ENCODE measurements at places on chromosomes 2 and 18.

GRCh38 chr18:9400197-9400596 lies 65.6 kb downstream of the TWSG1 start:
- DNase-seq, result no peak

GRCh38 chr2:176126929-176127773 lies 2.4 kb upstream of the HOXD8 start:
- peak; percentile 93 for DNase-seq

GRCh38 chr2:4673025-4673489 lies 969.7 kb downstream of the DCDC2C start:
- no peak for DNase-seq

DNA sequence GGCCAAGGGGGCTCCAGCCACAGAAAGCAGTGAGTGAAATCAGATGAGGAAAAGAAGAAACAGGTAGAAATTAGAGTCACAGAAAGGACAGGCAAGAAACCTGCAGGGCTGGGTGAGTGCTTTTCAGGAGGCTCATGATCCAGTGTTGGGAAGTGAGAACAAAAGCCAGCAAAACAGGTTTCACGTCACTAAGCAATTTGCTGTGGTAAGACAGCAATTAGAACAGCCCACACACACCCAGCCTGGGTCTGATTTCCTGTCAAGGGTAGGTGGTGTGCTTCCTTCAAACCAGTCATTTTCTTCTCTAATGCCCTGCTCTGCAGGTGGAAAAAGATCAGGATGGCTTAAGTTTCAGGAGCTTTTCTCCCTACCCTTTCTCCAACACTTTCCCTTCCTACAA lies 52.9 kb upstream of the XDH start:
- DNase-seq, result peak; percentile 2

- DNase-seq, result no peak
These were observed 111.7 kb downstream of the PIEZO2 start for GRCh38 chr18:11037533-11038240.

GRCh38 chr2:71607151-71607889 lies 154.0 kb downstream of the DYSF start:
- no peak for DNase-seq

- DNase-seq, result no peak
These were observed 81.6 kb downstream of the LRRFIP1 start for GRCh38 chr2:237708961-237709360.

GRCh38 chr2:215370112-215370965 lies 58.5 kb downstream of the ATIC start:
- DNase-seq, result no peak

DNA sequence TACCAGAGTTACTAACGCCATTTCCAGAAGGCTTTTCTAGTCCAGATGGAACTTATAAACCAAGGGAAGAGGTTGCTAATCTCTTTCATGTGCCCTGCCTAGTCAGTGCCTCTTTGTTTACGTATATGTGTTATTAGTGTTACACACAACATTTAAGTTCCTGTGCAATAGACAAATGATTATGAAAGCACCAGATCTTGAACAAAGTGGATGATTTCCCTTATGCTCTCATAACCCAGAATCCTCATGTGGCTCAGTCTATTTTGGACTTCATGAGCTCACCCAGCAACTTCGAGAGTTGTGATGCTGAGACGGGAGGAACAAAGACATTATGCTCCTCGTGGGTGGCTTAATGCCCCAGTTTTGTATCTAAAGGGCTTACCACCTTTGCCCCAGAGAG lies 214.4 kb upstream of the SP5 start:
- no peak for DNase-seq

- DNase-seq, result peak; percentile 60
These were observed 82.3 kb downstream of the STPG4 start for GRCh38 chr2:47072728-47073191.

DNA sequence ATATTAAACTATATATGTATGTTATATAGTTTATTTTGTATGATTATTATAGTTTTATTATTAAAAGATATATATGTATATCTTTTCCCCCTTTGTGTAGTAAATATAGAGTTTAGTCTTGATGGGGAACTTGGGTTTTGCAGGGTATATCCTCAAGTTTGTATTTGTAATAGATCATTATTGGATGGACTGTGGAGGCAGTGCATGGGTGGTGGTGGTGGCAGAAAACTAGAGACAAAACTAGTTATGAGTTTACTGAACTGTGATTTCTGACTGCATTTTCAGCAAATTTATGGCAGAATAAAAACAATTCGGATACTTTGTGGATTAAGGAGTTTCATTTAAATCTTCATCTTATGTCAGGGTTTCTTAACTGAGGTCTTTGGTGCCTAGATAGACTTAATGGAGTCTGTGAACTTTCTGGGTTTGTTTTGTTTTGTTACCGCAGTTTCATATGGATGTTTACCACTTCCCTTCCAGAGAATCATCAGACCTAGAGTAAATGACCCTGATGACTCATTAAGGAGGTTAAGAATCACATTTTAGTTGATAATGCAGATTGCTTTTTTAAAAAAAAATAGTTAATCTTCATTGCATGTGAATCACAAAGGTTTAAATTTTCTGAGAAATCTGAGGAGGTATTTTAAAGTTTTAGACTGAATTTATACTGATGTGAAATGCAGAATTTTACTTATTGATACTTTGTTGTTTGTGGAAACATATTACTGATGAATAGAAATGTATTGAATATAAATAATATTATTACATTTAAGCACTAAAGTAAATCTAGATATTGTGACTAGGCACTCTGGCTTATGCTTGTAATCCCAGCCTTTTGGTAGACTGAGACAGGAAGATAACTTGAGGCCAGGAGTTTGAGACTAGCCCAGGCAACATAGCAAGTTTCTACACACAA lies 14.5 kb downstream of the EPC2 start:
- DNase-seq, result no peak

- no peak for DNase-seq
These were observed 214.3 kb upstream of the APCDD1 start for GRCh38 chr18:10239991-10240634.

GRCh38 chr2:32864334-32865111 lies 82.2 kb upstream of the LTBP1 start:
- peak; percentile 28 for DNase-seq

GRCh38 chr2:105416156-105416555 lies 17.3 kb upstream of the FHL2 start:
- DNase-seq, result no peak

- DNase-seq, result peak; percentile 54
These were observed 126.2 kb upstream of the LGALSL start for GRCh38 chr2:64327510-64328414.

- peak; percentile 84 for DNase-seq
These were observed 542 bp downstream of the PGAP1 start for GRCh38 chr2:196925768-196926561.

- DNase-seq, result no peak
These were observed 964.7 kb upstream of the ZEB2 start for GRCh38 chr2:145484448-145485097.

DNA sequence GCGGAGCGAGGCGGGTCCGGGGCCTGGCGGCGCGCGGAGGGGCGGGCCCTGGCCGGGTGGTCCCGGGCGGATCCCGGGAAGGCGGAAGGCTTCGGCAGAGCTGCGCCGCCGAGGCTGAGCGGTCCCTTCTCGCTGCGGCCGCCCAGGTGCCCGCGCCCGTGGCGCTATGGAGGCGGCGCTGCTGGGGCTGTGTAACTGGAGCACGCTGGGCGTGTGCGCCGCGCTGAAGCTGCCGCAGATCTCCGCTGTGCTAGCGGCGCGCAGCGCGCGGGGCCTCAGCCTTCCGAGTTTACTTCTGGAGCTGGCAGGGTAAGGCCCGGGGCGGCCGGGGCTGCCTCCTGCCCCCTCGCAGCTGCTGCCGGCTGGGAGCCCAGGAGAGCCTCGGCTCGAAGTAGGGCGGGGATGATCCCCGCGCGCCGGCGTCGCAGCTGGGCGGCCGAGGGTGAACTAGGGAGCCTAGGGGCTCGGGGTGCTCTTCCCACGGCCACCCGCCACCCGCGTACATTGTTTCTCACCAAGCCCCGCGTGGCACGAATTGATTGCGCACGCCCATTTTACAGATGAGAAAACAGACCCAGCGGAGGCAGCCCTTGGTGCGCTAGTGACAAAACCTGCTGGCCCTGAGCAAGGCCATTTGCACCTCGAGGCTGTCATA lies at the start of gene SLC66A3:
Gene SLC66A3, plus strand, starts transcription at position 87 of the 655 bp plus-strand sequence. Its CDS starts 80 bp downstream, at position 167.
- peak; percentile 92 for DNase-seq

DNA sequence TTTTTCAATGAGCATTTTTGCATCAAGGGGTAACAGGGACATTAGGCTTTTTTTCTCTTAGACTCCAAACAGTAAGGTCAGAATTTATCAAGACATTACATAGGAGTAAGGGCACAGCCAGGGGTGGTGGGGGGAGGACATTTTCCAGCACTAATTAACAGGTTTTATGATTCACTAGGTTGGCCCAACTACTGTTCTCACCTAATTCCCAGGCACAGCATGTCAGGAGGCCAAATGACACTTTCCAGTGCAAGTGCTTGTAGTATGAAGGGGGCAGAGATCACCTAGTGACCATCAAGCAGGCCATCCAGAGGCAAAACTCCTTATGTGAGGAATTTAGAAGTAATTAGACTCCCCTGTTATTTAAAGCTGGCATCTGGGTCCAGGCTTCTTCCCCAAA lies 3.9 kb upstream of the MBD2 start:
- no peak for DNase-seq

GRCh38 chr2:223652122-223652521 lies 50.0 kb upstream of the SCG2 start:
- DNase-seq, result no peak

DNA sequence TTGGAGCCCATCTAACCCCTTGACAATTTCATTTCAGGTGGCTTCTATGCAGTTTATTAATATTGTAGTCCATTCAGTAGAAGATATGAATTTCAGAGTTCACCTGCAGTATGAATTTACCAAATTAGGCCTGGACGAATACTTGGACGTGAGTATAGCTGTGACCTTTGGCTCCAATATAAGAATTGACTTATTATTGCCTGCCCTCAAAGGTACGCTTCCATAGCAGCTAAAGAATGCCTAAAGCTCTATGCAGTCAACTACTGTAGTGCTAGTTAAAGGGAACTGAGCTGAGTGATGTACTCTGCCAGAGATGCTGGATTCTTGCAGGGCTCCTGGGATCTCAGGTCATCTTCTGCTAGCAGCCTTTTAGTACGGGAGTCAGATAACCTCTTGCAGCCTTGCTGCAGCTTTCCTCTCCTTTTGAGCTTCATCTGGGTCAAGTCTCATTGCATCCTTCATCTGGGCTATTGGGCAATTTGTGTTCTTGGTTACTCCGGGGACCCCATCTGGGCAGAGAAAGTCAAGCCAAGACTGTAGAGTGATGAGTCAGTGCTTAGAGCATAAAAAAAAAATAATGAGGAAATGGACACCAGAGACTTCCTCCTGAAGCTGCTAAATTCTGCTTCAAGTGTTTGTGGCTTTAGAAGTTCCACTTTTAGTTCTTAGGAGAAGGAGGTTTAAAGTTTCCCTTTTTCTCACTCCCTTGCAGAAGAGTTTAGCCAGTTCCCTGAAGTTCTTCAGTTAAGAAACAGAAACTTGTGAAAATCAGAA lies 105.6 kb downstream of the PRPF40A start:
- peak; percentile 42 for DNase-seq

- DNase-seq, result no peak
These were observed 54.7 kb downstream of the ST6GAL2 start for GRCh38 chr2:106831241-106831640.

DNA sequence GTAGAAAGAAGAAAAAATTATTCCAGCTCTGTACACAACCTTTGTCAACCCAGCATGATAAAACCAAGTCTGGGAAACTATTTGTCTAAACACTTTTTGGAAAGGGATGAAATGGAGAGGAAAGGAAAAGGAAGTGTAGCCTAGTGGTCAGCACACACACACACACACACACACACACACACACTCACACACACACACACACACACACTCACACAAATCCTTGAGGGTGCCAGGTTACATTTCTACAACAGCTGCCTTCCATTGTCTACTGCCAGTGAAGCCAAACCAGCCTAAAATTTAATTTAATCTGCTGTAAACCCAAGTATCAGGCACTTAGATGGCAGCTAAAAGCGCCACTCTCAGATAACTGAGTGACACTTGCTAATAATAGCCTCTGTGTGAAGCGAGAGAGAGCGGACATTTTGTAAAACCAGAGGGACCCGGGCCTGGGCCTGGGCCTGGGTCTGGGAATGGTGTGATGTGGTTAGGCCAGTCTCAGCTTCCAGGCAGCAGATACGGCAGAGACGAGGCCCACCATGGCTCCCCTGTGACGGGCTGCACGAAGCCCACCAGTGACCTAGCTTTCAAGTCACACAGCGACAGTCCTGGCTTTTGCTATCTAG lies 32.4 kb downstream of the BCL11A start:
- no peak for DNase-seq

DNA sequence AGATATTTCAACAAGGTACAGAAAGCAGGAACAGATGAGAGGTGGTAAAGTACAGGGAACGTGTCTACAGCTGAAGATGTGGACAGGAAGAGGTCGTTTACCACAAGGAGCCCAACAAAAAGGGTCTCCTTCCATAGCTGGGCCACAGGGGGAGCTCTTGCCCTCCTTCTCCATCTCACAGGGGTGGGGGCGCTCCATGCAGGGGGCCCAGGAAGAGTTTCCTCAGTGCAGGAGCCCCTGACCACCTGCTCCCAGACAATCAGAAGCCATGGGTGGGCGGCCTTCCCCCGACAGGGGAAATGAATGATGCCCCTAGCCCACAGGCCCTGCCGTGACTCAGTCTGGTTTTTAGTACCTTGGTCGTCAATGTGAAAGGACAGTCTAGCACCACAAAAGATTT lies 163.6 kb upstream of the ZNF516 start:
- DNase-seq, result peak; percentile 47

DNA sequence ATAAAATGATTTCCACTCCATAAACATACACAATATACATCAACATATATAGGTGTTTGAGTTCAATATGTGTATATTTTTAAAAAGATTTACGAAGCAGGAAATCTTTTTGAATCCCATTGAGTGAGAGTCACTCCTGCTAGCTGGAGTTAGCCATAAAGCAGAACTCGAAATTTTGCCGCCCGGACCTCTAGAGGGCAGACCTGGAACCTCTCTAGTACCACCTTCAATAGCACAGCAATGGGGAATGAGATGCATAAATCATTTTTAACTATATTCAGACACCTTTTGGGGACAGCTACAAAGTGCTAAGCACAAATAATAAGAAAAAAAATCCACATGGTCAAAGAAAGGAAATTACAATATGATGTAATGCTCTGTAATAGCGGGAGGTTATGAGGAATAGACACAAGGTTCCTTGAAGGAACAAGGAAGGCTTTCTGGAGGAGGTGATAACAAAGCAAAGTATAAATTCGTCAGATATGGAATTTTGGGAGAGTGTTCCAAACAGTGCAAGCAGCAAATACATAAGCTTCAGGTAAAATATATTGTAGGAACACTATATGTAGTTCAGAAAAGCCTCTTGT lies 533.4 kb downstream of the ERBB4 start:
- peak; percentile 46 for DNase-seq

GRCh38 chr18:26925313-26925712 lies 59.8 kb upstream of the AQP4 start:
- DNase-seq, result no peak

DNA sequence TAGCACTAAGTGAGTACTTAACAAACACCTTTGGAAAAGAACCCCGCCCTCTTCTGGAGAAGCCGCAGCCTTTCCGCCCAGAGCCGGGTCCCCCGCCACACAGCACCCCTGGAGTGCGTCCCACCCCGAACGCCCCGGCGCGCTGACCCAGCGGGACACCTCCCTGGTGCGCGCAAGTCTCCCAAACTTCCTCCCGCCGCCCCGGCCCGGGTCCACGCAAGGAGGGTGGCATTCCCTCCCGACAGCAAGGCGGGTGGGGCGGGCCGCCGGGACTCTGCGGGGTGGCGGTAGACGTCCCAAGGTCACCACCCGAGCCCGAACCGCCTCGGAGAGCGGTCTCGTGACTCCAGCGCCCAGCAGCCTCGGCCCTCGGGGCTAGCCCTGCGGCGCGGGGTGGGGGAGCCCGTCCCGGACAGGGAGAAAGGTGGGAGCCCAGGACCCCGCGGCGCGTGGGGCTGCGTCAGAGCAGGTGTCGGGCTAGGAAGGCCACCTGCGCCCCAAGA lies 598 bp downstream of the CCDC93 start:
- DNase-seq, result no peak
